ENCODE measurements at places on chromosomes 3 and 15.

DNA sequence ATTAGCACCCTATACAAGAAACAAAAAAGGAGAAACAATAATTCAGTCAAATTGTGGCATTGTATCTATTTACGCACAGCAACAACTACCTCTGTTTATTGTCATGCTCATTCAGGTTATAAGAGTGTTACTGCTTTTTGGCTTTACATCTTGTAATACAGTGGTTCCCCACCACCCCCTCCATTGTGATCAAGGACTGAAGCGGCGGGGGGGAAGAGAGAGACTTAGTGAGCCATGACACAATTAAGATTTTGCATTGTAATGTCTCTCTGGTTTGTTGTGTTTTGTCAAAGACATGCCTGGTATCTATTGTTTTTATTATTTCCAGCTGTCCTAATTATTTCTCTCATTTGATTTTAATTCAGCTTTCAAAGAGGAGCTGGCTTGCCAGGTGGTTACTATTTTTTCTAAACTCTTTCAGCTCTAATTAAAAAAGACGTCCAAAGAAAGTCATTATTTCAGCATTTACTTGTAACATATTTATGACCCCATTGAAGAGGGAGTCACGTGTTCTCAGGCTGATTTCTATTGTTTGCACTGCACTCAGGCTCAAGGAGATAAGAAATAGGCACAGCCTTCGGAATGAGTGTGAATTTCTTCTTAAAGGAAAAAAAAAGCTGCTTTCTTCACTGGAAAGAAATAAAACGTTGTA lies 234.4 kb upstream of the TBL1XR1 start:
- peak; percentile 32 for DNase-seq

DNA sequence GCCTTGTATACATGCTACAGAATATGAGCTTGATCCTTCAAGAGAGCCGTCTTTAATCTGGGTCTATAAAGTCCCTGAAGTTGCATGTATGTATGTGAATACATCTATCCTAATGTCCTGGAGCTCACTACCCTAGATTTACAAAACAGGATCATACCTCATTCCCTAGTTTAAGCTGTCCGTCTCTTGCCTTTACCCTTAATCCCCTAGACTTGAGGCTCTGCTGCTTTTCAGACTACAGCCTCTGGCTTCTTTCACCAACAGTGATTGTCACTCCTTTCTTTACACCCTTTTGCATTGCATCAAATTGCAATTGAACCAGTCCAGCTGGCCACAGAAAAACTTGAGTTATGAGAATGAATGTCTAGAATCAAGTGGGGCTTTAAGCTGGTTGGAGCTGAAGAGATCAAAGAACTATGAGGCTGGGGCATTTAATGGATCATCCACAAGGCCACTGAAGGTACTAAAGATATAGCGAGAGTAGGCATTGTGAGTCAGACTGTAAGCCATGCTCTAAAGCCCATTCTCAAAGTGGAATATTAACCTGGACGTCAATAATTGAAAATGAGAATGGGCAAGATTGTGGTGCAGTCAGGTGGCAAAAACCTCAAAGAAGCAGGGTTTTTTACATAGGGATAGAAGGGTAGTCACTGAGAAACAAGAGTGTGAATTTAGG lies 12.3 kb upstream of the PLD1 start:
- no peak for DNase-seq

- no peak for DNase-seq
Observed at GRCh38 chr3:104768886-104769285, 597.8 kb upstream of the ALCAM start.

DNA sequence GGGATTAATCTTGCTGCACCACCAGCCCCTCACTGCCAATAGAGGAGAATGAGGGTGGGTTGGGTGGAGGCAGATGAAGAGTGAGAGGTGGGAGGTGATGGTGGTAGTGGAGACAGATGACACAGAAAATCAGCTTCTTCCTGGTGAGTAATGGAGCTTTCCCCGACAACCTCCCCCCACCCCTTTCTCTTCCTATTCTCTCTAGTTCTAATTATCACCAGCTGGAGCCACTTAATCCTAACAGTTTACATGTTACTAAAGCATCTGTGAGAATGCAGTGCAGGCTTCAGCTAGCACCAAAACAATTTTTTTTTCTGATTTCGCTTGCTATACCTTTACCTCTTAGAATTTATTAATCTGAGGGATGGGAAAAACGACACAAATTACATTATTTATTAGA lies 116.1 kb upstream of the DNAJC19 start:
- no peak for DNase-seq

DNA sequence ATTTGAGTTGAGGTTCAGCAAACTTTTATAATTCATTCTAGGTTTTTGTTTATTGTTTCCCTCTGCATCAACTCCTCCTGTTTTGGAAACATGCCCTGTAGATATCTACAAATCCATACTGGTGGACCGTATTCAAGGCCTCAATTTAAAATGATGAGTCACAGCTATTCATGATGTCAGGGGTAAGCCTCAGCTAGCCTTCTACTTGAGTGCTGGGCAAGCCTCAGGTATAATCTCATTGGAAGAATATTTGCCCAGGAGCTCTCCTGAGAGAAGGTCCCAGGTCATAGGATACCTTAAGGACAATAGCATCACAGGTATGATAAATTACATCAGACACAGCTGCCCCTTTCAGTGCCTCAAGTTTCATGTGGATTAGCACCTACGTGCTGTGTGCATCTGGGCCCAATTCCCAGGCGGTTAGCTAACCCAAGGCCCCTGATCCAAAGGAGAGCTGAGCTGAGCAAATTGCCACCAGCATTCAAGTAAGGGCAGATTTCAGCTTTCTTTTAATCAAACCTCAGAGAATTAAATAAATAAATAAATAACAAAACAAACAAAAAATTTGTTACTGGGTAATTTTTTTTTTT lies 87.5 kb downstream of the KCNMB2 start:
- DNase-seq = no peak

- DNase-seq = peak; percentile 17
Observed at GRCh38 chr15:44501768-44502366, 35.1 kb upstream of the EIF3J start.

DNA sequence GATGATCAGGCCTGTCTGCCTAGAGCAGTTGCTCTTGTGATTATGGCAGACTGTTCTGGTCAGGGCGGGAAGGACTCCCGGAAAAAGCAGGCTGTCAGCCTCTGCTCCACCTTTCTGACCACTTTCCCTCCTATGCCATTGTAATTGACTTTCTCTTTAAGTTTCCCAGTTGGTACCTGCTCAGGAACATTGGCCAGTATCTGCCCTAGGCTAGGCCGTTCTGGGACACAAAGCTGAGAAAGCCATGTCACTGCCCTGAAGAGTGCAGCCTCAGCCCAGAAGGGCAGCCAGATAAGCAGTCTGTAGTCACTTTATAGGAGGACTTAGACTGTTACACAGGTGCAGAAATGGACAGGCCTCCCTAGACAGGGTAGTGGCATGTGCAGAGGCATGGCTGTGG lies 80.8 kb downstream of the CLSTN2 start:
- no peak for DNase-seq

GRCh38 chr15:69081310-69082004 lies 67.0 kb downstream of the NOX5 start:
- DNase-seq = no peak

GRCh38 chr3:99071096-99071495 lies 169.6 kb upstream of the DCBLD2 start:
- DNase-seq = no peak

GRCh38 chr3:154486949-154487348 lies 57.0 kb upstream of the GPR149 start:
- DNase-seq = no peak

DNA sequence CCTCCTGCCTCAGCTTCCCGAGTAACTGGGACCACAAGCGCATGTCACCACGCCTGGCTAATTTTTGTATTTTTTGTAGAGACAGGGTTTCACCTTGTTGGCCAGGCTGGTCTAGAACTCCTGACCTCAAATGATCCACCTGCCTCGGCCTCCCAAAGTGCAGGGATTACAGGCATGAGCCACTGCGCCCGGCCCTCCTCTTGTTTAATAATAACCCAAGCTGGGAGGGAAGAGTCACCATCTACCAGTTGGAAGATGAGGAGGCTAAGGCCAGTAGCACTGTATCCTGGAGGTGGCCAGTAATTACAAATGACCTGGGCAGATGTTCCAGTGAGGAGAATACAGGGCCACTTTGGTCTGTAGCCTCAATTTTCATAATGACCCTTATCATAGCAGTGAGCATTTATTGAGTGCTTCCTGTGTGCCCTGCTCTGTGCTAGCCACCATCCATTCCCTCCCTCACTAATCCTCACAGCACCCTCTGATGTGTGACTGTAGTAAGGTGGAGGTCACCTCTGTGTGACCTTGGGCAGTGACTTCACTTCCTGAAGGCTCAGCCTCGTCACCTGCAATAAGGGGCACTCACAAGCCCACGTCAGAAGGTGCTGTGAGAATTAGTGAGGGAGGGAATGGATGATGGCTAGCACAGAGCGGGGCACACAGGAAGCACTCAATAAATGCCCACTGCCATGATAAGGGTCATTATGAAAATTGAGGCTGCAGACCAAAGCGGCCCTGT lies 64.2 kb downstream of the ABTB1 start:
- no peak for DNase-seq

DNA sequence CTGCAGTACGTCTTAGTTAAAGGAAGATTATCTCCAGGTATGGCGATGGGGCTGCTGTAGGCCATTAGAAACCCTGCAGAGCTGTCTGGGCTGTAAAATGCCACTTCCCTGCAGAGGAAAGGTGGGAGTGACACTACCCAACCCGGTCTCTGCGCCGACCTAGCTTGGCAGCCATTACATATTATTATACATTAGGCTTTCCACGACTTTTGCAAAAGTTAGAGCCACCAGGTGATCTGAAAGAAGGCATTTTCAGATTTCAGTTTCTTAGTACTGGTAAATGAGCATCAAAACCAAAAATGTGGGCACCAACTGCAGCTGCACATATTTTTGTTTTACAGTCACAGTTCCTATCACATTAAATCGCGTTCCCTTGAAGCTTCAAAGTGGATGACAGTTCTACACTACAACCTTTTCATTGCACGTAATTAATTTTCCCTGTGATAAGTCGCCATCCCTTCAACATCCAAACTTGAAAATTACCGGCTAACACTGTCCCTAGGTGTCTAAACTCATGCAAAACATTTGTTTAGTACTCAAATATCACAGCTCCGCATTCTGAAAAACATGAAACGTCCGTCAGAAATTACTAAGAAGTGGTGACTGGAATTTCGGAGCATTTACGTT lies 81.4 kb upstream of the CHD2 start:
- no peak for DNase-seq

DNA sequence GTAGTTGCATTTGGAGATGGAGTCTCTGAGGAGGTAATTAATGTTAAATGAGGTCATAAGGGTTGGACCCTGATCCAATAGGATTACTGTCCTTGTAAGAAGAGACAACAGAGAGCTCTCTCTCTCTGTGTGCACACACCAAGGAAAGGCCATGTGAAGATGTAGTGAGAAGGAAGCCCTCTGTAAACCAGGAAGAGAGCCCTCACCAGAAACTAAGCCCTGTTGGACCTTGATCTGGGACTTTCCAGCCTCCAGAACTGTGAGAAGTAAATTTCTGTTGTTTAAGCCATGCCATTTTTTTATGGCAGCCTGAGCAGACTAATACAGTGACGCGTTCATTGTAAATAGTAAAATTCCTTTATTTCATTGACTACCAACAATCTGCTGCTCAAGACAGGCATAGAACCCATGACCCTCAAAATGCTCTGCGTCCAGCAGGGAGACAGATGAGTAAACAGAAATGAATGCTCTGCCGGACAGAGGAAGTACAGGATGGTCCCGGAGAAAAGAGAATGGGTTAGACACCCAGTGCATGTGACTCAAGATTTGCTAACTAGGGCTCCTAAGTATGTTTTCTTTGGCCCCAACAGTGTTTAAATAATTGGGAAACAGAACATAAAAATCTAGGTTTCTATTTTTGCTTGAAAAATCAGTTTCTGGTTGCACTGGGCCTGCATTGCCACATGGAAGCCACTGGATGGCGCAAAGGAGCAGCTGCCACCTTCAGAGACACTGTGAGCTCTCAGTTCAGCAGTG lies 37.9 kb upstream of the TNFAIP8L3 start:
- DNase-seq = peak; percentile 9

DNA sequence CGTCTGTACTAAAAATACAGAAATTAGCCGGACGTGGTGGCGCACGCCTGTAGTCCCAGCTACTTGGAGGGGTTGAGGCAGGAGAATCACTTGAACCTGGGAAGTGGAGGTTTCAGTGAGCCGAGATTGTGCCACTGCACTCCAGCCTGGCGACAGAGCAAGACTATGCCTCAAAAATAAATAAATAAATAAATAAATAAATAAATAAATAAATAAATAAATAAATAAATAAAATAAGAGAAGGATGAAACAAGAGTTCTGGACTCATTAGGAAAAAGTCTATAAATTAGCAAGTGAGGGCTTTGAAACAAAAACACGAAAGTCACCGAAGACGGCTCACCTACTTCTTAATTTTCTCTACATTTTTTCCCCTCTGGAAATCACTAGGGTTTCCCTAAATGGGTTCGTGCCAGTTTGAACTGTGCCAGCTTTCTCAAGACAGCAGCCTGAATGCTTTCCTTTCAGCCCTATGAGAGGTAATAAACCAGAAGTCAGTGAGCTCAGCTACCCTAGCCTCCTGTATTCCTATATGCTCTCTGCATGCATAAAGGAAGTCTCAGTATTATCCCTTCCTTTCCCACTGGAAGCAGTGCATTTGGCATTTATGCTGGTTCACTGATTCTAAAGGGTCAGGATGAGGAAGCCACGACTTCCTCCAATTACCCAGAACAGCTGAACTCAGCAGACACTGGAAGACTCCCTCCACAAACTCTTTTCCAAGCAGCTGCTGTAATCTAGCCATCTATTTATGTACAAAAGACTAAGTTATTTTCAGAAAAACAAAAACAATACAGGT lies 266.9 kb downstream of the ZBBX start:
- DNase-seq = no peak

DNA sequence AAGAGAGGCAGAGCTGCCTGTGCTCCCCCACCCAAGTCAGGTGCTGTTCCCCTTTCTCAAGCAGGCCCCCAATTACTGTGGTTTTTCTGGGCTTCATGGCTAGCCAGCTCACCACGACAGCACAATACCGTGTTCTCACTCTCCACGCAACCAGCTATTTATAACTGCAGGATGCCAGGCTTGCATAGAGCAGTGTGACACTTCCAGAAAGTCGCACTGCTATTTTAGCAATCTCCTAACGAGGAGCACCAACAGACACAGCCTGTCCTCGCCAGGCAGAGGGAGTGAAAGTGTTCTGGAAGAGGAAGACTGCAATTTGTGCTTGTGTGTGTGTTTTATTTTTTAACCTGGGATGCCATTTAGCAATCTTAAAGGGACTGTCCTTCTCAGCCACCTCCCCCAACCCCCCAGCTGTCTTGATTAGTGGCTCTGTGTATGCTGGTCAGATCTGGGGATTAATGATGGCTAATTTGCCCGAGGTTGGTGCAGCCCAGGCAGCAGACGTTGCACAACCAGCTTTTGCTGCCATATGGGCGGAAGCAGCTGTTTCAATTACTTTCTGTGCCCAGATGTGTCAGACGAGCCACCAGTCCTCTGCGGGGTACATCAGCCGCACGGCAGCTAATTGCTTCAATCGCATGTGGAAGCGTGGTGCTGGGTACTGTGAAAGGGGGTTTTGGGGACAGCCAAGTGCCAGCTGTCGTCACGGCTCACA lies 268.0 kb upstream of the ARRDC4 start:
- DNase-seq = no peak
